ENCODE measurements at places on chromosomes 16 and 17.
A peak's percentile ranks its signal among the peaks of the same experiment; 100 is the strongest.

GRCh38 chr16:71453036-71453435 lies 9.0 kb downstream of the ZNF23 start:
- no peak for DNase-seq

DNA sequence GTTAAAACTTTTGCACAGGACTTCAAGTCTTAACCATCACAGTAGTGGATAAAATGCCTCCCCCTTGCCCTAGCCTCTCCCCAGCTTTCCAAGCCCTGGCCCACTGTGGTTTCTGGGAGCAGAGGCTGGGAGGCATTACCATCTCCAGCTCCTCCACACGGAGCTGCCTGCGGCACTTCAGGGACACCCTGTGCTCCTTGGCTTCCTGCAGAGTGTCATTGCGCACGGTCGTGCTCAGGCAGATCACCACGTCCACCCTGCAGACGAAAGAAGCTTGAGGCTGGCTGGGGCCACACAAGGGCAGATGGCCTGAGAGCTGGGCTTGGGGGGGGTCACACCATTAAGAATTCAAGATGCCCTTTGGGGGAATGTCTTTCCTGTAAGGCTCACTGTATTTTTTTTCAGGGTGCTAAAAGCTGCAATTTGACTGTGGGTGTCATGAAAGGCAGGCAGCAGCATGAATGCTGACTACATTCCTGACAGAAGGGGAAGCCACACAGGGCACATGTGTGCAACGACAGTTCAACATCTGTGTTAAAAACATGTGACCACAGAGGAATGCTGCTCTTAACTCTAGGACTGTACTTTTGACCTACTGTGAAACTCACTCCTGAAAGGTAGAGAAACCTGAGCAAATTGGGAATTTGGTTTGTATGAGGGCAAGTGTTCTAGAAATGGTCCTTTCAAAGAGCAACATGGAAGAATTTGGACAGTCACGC lies 47.7 kb upstream of the CLEC18B start:
- no peak for DNase-seq

DNA sequence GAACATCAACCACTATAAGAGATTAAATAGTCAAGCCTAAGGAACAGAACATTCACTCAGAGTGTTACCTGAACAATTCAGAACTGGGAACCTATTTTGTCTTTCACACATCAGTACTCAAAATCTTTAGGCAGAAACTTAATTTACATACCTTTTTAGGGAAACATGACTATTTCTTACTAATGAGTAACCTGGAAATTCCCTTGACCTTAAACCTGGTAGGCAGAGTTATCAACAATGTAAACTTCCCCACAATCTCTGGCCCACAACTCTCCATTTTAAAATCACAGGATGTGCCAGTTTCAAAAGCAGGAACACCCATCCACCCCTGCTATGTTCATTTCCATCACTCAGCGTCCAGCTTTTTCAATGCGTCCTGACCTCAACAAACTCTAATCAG lies 132.9 kb upstream of the ANKFN1 start:
- DNase-seq = no peak

- no peak for DNase-seq
These were observed 42.1 kb downstream of the SYNRG start for GRCh38 chr17:37567137-37567536.

DNA sequence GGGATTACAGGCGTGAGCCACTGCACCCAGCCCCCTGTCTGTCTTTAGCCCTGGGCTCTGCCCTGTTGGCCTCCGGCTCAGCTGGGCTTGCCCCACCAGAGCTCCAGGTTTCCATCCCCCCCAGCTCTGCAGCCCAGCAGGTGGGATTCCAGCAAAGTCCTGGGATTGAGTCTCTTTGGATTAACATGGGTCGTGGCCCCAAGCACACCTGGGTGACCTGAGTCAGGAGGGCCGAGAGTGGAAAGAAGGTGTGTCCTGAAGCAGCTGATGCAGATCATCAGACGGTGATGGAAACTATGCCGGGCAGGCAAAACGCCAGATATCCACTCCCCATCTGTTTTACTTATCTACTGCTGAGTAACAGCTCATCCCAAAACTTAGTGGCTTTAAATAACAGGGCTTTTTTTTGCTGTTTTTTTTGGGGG lies 72.5 kb downstream of the KNOP1 start:
- no peak for DNase-seq

- no peak for DNase-seq
These were observed 3.4 kb upstream of the SSH2 start for GRCh38 chr17:29933379-29933778.

DNA sequence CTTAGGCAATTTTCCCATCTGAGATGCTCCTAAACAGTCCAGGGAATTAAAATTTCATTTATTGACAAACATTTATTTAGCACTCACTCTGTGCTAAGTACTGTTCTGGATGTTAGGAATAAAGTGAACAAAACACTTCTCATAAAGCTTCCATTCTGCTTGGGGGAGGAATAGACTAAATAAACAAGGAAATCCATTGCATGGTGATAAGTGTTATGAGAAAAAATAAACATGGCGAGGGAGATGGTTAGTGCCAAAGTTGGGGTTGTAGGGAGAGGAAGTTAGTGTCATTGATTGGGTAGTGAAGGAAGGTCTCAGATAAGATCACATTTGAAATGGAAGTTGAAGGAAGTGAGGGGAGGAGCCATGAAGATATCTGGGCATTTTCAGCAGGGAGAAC lies 72.2 kb upstream of the CES5A start:
- no peak for DNase-seq

DNA sequence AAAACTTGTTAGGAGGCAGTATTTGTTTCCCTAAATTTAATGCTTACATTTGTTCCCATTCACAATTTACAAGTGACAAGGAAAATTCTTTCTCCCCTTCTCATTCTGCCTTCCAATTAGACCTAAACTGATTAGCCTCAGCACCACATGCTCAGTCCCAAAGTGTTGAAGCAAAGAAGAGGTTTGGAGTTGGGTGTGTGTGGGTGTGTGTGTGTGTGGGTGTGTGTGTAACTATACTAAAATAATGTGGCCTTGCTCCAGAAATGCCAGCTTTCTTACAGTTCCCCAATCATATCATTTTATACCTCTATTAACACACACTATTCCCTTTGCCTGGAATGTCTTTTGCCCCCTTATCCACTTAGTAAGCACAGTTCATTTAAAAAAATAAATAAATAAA lies 6.9 kb upstream of the UTP6 start:
- no peak for DNase-seq

DNA sequence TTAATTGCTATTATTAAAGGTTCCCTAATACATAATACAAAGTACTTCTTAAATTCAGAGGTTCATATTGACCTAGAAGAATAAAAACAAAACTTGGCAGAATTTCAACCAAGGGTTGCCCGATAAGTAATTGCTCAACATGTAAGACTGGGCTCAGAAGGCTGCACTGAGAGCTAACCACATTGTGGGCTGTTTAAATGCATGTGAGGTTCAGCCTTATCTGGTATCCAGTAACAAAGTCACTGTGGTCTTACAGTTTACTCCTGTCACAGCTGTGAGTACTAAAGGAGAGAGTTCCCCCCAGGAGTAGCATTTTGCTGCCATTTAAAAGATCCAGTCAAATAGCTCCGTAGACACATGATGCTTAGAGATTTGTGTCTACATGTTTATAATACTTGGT lies 1.6 kb upstream of the DHRS11 start:
- no peak for DNase-seq

DNA sequence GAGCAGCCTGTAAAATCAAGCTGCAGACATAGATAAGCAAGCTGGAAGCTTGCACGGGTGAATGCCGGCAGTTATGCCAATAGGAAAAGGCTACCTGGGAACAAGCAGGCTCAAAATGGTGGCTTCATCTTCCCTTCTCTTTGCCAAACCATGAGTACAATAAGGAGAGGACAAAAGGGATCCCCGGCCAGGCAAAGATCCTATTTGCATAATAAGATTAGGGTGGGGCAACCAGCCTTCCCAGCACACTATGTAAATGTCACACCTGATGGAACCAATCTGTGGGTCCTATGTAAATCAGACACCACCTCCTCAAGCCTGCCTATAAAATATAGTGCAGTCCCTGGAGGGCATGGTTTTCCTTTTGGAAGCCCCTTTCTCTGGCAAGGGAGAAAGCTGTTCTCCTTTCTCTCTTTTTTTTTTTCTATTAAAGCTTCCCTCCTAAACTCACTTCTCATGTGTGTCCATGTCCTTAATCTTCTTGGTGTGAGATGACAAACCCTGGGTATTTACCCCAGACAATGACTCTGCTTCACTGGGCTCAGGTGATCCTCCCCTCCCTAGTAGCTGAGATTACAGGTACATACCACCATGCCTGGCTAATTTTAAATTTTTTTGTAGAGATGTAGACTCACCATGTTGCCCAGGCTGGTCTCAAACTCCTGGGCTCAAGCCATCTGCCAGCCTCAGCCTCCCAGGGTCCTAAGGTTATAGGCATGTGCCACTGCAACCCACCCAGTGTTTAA lies 44.2 kb downstream of the PSMD12 start:
- no peak for DNase-seq

DNA sequence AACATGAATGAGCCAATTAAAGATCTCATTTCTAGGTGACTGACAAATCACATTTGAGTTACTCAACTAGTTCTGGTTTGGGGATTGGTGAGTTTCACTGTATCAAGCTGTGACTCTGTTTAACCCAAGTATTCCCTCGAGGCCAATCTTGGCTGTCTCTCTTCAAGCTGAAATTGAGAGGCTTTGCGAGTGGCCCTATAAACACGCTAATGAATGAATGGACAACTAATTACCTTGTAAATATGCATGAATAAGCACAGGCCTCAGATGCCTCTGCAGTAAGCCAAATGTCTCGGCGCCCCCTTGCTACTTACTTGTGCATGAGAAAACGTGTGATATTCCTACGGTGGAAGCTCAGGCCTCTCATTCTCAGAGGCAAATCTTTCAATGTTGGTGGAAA lies 450.3 kb upstream of the PSMD7 start:
- DNase-seq = no peak

DNA sequence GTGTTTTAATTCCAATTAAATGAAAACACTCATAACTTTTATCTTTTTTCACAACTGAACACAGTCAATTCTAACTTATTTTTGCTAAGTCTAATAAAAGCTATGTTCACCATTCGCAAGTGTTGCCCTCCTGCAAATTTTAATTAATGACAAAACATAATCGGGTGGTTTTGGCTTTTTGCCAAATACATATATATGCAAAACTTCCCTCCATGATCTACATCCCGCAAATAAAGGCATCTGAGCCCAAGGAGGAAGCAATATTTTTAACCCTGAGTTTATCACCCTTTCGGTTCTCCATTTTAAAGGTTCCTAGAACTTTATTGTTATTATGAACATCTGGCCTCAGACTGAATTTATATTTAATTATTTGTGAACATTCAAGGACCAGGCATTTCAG lies 507.9 kb downstream of the CDH13 start:
- no peak for DNase-seq

- no peak for DNase-seq
These were observed 3.8 kb upstream of the USP36 start for GRCh38 chr17:78844301-78845005.

DNA sequence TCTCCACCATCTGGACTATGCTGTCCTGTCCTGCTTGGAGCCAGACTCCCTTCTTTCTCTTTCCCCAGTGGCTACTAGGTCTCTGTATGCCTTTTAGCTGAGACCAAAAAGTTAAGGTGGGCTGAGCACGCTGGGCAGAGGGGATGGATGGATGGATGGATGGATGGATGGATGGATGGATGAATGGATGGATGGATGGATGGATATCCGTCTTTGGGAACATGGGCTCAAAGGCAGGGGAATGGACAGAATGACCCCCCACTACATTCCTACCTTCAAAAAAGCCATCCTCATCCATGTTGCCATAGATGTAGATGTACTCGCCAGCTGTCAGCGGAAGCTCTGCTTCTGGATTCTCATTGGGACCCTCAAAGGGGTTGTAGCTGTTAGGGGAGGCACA lies 12.8 kb downstream of the TSPOAP1 start:
- DNase-seq = no peak

DNA sequence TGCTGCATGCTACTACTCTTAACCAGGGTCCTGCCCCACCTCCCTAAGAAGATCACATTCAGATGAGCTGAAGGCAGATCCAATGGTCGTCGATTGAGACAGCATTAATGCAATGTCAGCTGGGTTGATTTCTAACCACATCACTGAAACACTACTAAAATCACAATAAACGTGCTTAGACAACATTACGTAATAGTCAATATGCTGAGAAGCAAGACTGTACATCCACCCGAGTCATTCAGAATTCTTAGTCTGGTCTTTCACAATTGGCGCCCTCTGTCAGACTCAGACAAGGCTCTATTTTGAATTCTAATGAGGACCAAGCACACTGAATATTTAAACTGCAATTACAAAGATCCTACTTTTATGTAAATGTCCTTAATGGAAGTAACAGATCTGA lies 205.2 kb downstream of the STX8 start:
- no peak for DNase-seq

- no peak for DNase-seq
These were observed 24.7 kb downstream of the NTAN1 start for GRCh38 chr16:15031179-15031578.

GRCh38 chr17:77140166-77140877 lies 447 bp upstream of the SEC14L1 start:
- DNase-seq = peak; percentile 99

DNA sequence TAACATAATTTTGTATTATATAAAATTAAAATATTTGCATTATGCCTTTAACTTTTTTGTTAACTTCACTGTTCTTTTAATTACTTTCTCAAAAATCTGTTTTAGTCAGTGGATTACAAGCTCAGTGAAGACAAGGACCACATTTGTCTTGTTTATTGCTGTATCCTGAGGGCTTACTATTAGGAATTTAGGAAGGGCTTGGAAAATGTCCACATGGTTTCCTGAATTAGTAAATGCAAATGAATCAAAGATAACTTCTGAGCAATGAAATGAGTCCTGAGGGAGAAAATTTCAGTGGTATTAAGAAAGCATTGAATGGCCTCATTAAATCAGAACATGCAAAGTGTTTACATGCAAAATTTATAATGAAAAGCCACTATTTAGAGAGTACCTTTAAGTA lies 1293.2 kb upstream of the GOT2 start:
- no peak for DNase-seq
